ENCODE measurements at places on chromosomes 4 and X.

GRCh38 chr4:2733001-2733843 is 22.9 kb downstream of the TNIP2 start:
- DNase-seq, result no peak

DNA sequence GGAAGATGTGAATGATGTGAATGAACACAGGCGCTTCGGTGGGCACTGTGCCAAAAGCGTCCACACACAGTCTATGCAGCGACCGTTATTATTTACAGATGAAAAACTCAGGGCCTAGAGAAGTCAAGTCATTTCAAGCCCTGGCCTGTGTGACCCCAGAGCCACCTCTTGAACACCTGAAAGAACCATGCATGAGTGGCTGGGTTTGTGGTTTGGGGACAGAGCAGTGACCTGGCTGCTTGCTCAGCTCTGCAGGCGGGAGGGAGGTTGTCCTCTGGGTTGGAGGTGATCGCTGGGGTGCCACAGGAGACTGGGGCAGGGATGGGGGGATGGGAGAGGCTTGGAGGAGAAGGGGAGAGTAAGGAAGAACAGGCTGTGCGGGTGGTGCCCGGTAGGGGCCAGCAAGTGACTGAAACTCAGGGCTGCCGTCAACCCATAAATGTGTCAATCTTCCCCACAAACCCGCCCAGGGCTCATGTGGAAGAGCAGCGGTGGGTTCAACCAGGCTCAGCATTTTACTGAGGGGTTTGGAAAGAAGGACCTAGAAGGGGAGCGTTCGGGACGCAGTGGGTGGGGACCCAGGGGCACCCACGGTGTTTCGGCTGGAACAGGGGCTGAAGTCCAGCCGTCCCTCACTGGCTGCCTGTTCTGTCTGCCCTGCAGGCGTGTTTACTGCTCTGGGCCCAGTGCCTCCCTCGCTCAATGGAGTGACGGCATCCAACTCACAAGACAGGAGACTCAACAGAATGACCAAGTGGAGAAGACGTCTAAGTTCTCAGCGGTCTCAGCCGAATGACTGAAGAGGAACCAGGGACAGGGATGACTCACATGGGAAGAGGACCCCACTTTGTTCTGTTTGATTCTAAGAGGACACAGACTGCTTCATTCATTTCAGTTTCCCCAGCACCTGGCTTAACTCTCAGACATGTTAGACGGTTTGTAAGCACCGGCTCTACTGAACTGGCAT is 167.8 kb downstream of the AFAP1 start:
- peak; percentile 82 for DNase-seq

DNA sequence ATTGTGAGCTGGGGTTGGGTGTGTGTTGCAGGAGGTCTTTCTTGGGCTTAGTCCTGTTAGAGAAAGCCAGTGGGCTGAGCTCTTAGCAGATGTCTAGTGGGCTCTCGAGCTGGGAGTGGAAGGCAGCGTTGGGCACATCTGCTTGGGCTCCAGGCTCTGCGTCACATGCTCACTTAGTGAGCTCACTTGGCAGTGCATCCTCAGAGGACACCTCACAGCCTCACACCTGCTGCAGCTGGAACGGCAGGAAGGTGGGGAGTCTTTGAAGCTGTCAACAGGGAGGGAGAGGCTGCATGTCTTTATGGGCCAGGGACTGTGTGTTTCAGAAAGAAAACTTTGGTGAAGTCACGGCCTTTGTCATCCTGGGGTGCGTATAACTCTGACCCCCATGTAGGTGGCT is 82.2 kb downstream of the PSAPL1 start:
- no peak for DNase-seq

GRCh38 chrX:103889216-103889615 is 57.2 kb upstream of the RAB9B start:
- DNase-seq, result no peak

DNA sequence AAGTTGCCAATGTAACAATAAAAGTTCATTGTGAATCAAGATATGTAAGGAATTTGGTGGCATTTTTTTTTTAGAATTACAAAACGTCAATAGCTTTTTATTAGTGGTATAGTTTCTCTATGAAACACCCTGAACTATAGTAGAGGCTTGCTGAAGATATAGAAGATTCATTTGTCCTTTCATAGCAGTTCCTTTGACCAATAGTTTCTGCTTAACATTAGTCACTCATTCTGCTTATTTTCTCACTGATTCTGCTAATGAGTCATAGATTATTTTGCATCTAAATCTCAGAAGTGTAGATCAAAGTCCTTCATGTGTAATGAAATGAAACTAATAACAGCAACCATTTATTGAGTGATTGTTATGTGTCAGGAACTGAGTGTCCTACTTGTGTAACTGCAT is 205.0 kb upstream of the TET2 start:
- DNase-seq, result peak; percentile 11

DNA sequence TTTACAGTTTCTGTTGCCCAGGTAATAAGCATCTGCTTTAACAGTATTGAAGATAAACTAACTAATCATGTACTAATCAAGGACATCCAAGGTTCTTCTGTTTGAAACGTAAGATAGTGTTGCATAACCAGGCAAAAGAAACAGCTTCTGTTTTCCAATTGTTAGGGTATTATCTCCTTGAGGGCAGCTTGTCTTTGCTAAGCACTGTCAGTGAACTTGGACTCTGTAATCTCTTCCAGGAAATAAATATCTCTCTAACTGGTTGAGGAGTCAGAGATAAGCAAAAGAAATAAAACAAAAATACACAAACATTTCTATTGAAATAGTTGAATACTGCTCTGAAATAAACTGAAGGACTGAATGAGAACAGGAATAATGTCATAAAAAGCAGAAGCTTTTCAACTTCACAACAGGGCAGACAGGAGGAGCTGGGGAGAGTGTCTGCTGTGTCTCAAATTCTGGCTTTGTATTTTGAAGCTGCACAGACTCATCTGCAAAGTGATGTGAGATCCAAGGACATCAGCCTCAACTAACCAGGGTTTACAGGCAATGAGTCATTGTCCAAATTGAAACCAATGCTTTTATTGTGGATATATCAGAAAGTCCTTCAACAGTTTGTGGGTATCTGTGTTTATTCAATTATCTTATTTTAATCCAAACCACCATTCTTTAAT is 1253.0 kb upstream of the PCDH7 start:
- no peak for DNase-seq

DNA sequence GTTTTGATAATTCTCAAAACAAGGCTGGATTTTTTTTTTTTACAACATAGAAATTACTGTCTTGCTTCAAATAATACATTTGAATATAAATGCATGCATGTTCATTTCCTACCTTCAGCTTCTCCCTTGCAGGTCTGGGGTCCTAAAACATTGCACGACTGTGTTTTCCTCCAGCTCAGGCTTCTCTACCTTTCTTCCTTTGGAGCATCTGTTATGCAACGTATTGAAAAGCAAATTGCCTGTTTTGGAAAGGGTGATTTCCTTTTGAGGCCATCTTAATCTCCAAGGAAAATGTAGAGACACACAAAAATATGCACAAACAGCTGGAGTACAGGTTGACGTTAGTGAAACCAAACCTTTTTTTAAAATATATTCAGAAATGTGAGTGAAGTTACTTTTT is 115.6 kb upstream of the TLL1 start:
- no peak for DNase-seq

- DNase-seq, result no peak
Observed at GRCh38 chr4:136009258-136009832, 1522.9 kb downstream of the PCDH18 start.

DNA sequence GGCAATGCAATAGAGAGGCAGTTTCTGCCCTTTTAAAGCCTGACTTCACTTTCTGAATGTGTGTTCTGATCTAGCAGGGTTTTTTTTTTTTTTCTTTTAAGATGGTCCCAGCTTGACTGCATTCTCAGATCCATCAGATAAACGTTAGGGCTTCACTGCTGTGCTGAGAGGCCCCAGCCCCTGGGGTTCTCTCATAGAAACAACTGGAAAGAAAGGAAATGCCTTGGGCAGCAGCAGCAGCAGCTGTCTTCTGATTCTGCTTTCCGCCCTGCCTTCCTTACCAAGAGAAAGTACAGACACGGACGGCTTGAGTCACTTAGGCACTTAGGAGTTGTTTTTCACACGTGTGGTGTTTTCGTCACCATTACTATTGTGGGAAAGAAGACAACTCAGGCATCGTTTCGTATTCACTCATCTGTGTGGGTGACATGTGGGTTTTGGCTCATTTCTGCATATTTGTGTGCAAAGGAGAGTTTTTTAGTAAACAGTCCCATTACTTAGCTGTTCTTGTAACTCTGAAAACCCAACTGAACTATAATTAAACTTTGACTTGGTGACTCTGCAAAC is 172.0 kb downstream of the PTTG2 start:
- DNase-seq, result peak; percentile 82

DNA sequence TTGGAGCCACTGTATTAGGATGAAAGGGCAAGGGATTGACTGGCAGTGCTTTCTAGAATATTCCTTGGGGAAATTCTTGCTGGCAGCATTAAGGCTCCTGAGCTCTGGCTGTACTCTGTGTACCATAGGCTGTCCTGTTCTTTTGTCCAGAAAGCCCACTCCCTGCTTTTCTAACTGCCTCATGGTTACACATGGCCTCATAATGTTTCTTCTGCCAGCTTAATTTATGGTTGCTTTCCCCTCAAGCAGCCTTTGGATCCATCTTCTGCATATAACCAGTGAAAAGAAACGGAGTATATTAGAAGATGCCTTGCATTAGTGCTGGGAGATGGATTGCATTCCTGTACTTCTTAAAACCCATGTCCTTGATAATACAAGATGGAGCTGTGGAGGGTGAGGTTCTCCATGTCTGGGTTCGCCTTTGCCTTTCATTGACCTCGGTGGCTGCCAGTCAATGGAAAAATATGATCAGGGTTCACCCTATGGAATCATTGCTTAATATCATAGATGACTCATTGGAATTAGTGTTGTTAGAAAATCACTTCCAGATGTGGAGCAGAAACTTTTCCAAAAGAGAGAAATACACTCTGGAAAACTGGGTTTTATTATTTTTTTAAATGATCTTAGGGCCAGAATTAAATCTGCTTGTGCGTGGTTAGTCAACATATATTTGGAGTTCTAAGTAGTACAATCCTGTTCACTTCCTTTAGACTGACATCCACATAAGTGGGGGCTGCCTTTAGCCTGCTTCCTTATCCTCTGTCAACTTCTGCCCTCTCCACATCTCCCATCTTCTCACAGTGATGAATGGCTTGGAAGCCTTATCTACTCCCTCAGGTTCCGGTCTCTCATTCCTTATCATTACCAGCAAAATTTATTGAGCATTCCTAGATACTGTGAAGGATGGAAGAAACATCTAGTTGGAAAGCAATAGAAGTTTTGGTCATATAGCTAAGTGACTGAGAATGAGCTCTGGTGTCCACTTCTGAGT is 24.9 kb downstream of the DOCK11 start:
- DNase-seq, result no peak

- DNase-seq, result no peak
Observed at GRCh38 chr4:133624744-133625143, 475.6 kb downstream of the PCDH10 start.

GRCh38 chrX:24146283-24146949 is 3.1 kb upstream of the ZFX start:
- no peak for DNase-seq

- no peak for DNase-seq
Observed at GRCh38 chr4:6466756-6467381, 5.5 kb downstream of the PPP2R2C start.

GRCh38 chr4:118352843-118353533 is at the start of gene PRSS12:
Gene PRSS12 (minus strand): TSS chr4:118353003. CDS start chr4:118352720, 283 bp downstream.
- DNase-seq, result peak; percentile 92

- peak; percentile 47 for DNase-seq
Observed at GRCh38 chr4:5710065-5710960, 688 bp upstream of the EVC start.

DNA sequence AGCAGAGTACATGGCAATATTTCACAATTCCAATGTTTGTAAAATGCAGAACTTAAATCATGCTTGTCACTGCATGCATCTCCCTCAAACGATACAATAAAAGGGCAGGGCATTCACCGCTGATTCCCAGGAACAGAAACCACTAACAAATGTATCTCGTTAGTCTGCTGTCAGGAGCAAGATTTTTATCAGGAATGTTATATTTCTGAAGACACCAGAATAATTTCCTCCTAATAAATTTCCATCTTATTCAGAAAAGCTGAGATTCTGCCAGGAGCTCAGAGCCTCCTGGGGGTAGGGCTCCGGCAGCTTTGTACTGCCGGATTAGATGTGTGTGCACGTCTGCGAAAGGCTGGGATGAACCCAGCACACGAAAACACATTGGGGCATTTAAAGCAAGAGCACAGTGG is 54.0 kb upstream of the LDB2 start:
- no peak for DNase-seq

DNA sequence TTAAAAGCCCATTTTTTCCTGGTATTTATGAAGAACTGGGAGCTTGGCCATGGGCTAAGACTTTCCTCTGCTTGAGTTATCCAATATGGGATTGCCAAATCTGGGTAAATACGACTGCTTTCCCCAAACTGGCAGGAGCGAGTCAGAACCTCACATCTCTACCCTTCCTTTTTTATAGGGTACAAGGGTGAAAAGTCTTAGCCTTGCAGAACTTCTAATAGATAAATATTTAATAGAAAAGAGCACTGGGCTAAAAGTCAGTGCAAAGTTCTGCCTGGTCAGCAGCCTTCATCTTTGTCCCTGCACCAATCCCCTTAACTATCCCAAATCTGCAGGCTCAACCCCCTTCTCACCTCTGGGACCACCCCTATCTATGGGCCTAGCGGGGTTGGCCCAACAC is 61.6 kb upstream of the ACSL1 start:
- no peak for DNase-seq

DNA sequence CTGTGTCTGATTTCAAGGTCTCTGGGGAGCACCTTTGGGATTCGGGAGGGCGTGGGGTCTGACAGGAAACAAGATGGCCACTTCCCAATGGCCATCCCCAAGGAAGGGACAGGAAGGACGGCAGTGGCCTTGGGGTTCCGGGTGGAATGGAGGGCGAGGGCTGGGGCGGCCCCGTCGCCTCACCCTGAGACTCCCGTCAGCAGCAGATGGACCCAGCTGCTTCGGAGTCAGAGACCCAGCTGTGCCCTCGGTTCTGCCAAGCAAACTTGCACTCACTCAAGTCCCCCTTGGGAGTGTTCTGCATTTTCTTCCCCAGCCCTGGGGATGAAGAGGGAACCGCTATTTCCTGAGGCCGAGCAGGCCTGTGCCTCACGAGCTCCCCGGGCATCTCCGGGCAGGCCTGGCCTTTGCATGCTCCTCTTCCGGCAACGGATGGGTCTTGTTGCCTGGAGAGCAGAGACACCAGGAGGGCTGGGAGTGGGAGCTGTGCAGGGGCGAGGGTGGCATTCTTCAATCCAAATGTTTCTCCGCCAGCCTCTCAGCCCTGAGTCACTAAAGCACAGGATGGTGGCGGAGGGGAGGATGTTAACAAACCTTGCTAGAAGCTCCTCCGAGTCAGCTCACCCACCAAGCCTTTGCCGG is 6.8 kb upstream of the DUSP9 start:
- no peak for DNase-seq

GRCh38 chr4:88104902-88105610 is 53.4 kb downstream of the ABCG2 start:
- no peak for DNase-seq

GRCh38 chr4:54058171-54058570 is 6.2 kb downstream of the CHIC2 start:
- peak; percentile 33 for DNase-seq

GRCh38 chrX:40501164-40501855 is 79.5 kb upstream of the ATP6AP2 start:
- DNase-seq, result no peak

- no peak for DNase-seq
Observed at GRCh38 chrX:13688384-13688957, 457 bp upstream of the RAB9A start.
